ENCODE measurements at places on chromosomes 3 and 15.

GRCh38 chr3:96863129-96863740 is 48.8 kb downstream of the EPHA6 start:
- peak; percentile 52 for DNase-seq

DNA sequence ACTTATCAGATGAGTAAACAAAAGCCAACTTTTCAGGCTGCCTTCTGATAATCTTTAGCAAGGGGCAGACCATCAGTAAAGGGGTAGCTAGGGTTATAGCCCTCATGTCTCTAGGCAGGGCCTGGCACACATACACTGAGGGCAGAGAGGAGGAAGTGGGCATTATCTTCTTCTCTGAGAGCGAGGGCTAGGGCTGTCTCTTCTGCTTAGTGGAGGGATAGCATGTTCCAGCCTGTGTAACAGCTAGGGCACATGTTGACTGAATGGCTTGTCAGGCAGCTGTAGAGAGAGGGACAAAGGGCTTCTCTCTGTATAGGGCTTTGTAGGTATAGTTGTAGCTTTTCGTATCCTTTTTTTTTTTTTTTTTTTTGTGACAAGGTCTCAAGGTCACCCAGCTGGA is 17.8 kb downstream of the CRTC3 start:
- no peak for DNase-seq

DNA sequence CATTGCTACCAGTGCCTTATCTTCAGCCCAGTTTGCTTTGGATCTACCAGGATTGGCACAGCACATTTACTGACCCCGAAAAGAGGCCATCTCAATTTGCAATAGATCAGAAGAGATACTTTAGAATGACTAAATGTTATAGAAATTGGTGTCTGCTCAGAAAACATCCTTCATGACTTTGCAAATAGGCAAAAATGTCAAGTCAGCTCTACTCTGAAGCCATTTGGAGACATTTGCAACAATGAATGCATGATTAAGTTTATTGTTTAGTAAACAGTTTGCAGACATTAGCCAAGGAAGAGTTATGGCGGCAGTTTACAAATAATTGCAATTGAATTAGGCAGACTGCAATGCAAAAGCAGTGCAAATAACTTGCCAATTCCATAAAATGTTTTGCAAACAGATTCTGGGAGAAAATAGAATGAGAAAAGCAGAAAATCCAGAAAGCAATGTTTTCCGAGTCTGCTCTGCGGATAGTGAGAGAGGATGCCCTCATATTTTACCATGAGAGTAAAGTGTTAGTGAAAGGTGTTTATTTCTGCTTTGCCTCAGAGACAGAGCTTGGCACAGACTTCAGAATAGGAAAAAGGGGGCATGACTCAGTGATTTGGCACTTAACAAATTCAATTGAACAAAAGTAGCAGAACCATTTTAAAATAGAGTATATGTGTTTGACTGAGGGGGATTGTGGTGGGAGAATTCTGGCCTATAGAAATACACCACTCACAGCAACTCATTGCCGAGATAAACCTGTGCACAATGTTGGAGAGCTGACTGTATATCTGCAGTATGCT is 334.9 kb upstream of the NR2F2 start:
- no peak for DNase-seq

- no peak for DNase-seq
Observed at GRCh38 chr3:126361211-126361610, 4.0 kb upstream of the KLF15 start.

DNA sequence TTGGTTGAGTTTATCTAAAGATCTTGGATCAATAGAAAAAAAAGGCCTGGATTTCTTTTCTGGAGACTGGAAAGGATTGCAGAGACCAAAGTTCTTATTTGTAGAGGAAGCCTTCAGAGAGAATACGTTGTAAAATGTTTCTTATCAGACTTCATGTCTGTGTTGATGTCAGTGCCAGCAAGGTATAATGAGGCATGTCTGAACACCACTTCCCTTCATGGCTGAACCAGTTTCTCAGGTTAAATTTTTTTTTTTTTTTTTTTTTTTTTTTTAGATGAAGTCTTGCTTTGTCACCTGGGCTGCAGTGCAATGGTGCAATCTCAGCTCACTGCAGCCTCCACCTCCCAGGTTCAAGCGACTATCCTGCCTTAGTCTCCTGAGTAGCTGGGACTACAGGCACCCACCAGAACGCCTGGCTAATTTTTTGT is 17.8 kb upstream of the ZNF774 start:
- DNase-seq = no peak

GRCh38 chr3:50248387-50248786 is 12.4 kb downstream of the GNAI2 start:
- peak; percentile 47 for DNase-seq

DNA sequence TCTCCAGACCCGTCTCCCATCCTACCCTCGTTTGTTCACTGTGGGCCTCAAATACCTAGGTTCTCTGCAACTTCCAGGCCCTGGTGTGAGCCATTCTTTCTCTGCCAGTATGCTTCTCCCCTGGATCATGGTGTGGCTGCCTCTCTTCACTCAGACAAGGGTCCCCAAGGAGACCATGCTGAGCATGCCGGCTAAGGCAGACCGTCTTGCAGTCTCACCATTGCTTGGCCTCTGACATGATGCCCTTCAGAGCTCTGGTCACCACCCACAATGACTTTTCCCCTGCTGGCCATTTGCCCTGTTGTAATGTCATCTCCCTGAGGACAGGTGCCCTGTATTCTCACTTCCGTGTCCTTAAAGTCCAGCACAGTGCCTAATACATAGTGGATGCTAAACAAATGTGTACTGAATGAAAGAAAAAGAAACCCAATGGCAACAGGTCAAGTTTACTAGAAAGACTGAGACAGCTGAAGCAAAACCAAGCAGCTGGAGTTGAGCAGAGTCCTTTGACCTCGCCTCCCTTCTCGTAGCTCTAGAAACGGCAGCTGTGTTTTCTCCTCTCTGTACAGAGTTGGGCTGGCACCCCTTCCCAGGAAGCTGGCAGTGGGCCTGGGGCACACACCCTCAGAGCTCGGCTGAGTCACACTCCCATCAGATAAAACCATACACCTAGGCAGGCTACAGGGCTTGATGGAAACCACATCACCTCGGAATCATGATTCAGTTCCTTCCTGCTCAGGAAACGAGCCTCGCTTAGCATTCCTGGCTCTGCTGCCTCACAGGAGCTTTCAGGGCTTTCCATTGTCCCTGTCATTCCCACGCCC is 8.6 kb downstream of the TLR9 start:
- peak; percentile 84 for DNase-seq

- no peak for DNase-seq
Observed at GRCh38 chr3:50276762-50277101, 2.2 kb upstream of the LSMEM2 start.

DNA sequence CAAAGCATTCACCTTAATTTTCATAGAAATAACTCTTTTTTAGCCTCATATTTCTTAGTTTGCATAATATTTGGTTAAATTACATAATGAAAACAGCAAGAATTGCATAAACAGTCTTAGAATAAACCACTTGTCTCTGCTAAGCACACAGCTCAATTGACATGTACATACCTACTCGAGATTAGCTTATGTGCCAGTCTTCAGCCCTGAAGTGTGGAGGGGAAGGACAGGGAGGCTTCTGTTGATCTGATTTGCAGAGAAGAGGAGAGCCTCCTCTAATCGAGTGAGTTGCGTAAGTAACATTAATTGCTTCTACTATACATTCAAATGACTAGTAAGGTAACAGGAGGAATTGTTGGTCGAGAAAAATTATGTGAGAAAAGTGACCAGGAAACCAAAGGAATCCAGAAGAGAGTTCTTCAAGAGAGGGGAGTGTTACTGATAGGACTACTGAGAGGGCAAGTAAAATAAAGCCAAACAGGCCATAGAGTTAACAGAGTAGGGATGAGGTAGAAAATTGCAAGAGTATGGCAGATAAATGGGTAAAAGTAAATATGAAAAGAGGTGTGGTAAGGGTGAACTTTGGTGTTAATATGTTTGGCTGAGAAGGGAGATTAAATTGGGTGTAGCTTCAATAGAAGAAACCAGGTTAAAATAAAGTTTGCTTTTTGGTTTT is 7.1 kb upstream of the GOLIM4 start:
- no peak for DNase-seq

- DNase-seq = no peak
Observed at GRCh38 chr3:148778926-148779325, 48.7 kb upstream of the CPB1 start.

- DNase-seq = no peak
Observed at GRCh38 chr3:74489050-74489792, 125.2 kb downstream of the CNTN3 start.

DNA sequence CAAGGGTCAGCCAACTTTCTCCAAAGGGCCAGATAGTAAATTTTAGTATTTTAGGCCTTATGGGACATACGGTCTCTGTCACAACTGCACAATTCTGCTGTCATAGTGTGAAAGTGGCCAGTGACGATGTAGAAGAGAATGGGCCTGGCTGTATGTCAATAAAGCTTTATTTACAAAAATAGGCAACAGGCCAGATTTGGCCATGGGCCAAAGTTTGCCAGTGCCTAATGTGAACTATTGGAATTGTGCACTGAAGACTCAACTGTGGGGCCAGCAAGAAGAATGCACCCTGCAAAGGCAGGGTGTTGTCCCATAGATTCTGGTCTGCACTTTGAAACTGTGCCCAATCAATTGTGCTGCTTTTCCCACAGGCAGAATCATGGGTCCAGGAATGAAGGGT is 69.4 kb upstream of the PRR23E start:
- DNase-seq = no peak

- DNase-seq = no peak
Observed at GRCh38 chr3:161920196-161920595, 423.6 kb downstream of the OTOL1 start.

- no peak for DNase-seq
Observed at GRCh38 chr3:136078421-136079364, 113.2 kb downstream of the PPP2R3A start.

DNA sequence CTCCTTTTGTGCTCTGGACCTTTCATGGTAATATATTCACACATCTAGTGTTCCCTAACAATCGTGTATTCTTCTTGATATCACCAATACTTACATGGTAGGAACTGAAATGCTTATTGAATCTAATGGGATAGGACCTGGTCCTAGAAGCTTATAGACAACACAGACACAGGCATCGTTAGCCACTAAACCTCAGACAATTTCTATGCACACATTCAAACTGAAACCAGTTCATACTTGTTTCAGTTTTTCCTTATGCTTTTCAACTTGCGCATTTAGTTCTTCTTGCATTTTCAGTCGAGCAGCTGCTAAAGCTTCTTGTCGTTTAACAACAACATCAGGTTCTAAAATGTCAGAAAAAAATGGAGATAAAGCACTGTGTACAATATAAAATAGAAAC is 2.3 kb downstream of the SELENOS start:
- no peak for DNase-seq
